Activated CD4-positive, alpha-beta T cell treated with anti-CD3 and anti-CD28 coated beads, Interleukin-10, Interleukin-2, amounts not matched to agents 100 ng/mL and 50 ng/mL, durations not matched to agents 16 hours and 8 hours (primary cell): ENCODE measurements at places on chromosomes 7 and 10.

- DNase-seq = peak; percentile 55
These were observed 13.8 kb downstream of the BTRC start for GRCh38 chr10:101367569-101368453.

DNA sequence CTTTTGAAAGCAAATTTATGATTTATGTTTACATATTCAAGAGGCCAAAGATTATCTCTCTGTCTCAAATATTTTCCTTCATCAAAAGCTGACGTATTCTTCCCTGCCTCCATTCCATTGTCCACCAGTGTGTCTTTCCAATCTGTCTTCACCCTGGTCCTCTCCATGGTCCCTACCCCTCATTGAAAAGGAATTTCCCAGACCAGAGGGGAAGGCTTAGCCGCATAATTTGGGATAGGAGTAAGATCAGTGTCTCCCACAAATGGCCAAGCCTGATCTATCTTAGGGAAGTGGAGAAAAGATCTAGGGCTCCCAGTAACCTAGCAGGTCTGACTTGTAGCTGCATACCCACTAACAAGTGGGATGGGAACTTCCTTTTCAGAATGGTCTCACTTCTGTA, 46.3 kb upstream of the ZNF800 start:
- DNase-seq = no peak

GRCh38 chr7:116165717-116166116, 44.6 kb upstream of the TES start:
- no peak for DNase-seq

DNA sequence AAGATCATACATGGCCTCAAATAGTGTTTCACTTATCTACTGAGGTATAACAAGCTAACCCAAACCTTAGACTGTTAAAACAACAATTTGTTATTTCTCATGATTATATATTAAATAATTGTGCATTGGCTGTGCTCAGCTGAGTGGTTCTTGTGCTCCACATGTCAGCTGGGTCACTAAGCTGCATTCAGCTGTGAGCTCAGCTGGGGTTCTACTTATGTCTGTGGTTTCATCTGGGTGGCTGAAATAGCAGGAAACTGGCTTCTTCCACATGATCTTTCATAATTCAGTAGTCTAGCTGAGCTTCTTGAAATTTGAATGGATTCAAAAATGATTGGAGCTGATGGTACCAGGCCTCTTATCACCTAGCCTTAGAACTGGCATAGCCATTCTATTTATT, 181.8 kb upstream of the CSTF2T start:
- no peak for DNase-seq

GRCh38 chr10:78893217-78893616, 175.5 kb upstream of the ZMIZ1 start:
- DNase-seq = no peak

GRCh38 chr7:98788966-98789365, 80.8 kb downstream of the TMEM130 start:
- DNase-seq = no peak

DNA sequence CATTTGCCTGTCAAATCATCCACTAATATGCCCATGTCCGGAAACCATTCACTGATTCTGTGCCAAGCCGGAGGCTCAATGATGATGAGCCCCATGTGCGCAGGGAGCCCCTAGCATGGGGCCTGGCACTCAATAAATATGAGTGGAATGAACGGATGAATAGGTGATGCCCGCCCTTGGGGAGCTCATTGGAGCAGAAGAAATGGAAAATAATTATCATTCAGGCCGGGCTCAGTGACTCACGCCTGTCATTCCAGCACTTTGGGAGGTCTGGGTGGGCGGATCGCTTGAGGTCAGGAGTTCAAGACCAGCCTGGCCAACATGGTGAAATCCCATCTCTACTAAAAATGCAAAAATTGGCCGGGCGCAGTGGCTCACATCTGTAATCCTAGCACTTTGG, 11.0 kb downstream of the RHBDD2 start:
- DNase-seq = no peak

GRCh38 chr10:89536013-89536354, 590 bp upstream of the SLC16A12 start:
- no peak for DNase-seq

DNA sequence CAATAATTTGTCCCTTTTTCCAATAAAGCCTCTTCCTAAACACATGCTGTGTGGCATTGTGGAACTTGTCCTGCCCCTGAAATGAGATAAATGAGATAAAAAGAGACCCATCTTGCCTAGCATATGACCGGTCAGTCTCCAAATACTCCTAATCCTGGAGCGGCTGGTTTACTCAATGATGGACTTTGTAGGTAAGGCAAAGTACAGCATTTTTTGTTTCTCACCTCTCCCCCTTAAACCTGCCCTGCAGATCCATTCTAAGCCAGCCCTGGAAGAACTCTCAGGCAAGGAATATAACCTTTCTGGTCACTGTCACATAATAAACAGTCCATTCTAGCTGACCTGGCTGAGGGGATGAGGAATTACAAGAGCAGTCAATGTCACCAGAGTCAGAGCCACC, 110.7 kb downstream of the C1GALT1 start:
- no peak for DNase-seq

DNA sequence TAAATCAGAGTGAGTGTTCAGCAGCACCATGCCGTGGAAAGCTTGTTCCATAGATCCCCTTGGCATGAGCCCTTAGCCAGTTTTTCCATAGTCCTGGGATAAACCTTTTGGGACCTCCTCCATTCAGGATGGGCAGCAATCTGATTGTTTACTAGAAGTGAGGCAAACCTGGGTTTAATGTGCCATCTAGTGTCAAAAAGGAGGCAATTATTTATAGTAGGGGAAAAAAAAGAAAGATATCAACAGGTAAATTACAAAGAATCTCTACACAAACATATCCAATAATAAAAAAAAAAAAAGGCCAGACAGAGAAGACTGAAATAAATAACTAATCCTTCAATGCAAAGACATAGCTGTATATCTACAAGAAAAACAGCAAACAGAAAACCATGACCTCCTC, 229.0 kb upstream of the STK17A start:
- DNase-seq = no peak

DNA sequence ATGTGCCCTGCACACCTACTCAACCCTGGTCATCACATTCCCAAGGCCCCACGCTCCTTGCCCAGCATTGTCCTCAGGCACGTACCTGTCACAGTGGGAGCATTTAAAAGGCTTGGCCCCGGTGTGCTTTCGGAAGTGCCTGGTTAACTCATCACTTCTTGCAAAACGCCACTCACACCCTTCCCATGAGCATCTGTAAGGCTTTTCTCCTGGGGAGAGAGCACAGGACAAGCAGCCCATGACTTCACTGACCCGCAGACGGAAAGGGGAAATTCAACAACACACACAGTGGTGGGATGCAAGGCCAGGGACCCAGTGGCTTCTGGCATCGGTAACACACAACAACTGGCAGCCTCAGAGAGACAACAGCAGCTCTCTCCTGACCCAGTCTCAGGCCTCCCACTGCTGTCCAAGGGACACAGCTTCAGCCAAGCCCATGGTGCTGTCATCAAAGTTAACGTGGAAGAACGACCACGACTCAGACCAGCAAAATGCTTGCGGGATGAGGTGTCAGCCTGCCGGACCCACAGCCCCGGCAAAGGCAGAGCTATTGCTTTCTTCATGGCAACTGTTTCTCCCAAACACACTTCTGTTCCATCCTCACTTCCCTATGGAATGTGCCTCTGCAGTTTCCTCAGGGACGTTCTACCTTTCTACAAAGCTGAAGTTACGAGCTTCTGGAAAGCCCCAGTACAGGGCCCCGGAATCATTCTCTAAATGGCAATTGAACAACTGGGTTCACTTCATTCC, 4.8 kb downstream of the KLF6 start:
- no peak for DNase-seq

DNA sequence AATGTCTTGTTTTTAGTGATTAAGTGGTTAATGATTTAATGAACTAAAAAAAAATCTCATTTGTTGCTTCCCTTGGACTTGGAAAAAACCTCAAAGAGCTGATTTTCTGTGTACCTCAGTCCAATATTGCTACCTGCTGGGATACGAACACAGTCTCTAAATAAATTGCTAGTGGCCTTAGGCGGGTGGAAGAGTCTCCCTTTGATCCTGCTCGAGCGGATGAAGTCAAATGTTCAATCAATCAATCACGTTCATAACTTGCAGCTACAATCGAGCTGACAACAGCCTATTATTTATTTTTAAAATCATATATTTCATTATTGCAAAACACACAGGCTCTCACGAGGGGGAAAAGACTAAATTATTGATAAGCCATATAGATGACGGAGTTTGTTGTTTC, 57.3 kb upstream of the HABP2 start:
- no peak for DNase-seq

DNA sequence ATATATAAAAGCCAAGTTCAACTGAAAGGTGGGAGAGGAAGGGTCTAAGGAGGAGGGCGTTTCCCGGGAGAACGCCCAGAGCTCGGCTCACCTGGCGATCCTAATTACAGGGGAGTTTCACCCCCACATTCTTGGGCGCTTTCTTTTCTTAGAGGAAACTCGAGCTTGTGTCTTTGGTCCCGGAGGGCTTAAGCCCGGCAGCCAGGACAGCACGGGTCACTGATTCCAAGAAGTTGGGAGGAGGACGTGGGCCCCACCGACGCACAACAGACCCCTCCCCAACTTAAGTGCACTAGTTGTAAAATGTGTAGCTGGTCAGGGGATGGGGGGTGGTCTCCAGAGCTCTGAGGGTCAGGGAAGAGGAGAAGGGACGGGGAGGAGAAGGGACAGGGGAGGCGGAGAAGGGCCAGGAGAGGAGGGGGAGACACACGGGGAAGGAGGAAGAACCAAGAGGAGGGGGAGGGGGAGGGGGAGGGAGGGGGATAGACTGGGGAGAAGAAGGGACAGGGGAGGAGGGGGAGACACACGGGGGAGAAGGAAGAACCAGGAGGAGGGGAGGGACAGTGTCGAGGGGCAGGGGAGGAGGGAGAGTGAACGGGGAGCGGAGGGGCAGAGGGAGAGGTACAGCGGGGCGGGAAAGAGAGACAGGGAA, 874 bp downstream of the BAIAP2L1 start:
- no peak for DNase-seq

DNA sequence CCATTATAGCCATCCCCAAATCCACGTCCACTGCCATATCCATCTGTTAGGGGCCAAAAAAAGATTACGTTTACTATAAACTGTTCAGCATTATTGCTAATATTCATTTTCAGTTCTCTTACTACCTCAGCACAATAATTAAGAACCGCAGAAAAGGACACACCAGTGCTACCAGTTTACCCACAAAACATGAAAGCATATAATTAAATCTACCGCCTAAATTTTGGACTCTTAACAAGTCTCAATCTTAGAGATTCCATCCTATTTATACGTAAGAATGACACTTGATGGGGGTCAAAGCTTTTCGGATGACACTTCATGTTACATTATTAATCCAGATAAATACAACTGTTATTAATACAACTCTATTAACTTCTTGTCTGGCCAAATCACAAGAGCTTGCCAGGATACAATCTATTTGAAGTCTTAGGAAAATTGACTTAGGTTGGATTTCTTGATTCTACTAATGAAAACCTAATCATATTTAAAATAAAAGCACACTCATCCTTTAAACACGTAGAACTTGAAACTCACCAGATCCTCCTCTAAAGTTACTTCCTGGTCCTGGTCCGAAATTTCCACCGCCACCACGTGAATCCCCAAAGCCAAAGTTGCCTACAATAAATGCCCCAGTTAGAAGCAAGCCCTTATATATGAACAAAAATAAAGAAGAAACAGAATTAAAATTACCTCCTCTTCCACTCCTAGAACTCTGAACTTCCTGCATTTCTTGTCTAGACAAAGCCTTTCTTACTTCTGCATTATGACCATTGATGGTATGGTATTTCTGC, 4.5 kb downstream of the HNRNPA2B1 start:
- no peak for DNase-seq

- DNase-seq = no peak
These were observed 62.8 kb downstream of the WDR37 start for GRCh38 chr10:1119027-1119426.

DNA sequence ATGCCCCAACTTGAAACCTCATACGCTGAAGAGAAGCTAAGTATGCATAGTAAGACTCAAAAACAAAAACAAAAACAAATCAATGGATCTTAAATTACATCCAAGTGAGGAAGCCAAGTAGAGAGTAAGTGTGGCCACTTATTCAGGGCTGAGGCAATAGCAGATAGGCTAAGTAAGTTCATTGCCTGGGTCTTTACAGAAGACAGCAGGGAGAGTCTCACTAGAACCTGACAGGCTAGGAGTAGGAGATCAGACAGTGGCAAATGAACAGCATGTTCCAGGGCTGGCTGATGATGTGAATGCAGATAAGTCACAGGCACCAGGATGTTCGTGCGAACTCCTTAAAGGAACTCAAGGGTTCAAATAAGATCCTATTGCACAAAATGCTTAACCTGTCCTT, 568.6 kb downstream of the KCNMA1 start:
- no peak for DNase-seq

GRCh38 chr10:110034596-110034995, 26.8 kb downstream of the ADD3 start:
- no peak for DNase-seq

- DNase-seq = no peak
These were observed 38.2 kb downstream of the MYL10 start for GRCh38 chr7:101590663-101591435.

DNA sequence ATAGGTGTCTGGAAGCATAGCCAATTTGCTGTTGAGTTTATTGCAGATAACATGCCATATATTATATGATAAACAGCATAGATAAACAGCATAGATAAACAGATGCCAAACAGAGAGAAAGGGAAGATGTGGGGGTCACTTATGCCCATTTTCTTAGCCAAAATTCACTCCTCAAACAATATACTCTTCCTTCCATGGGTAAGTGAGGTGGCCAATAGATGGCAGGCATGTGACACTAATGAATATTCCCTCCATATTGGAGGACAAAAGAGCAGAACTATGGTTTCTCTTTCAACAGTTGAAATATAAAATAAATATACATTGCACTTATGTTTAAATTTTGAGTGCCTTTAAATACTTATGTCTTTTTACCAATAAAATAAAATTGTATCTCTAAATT, 1212.8 kb downstream of the REEP3 start:
- peak; percentile 0 for DNase-seq

GRCh38 chr7:94064541-94065191, 60.5 kb upstream of the BET1 start:
- peak; percentile 29 for DNase-seq

GRCh38 chr10:77442699-77443189, 194.9 kb downstream of the KCNMA1 start:
- no peak for DNase-seq

GRCh38 chr7:107966711-107967110, 36.2 kb downstream of the LAMB1 start:
- no peak for DNase-seq

- no peak for DNase-seq
These were observed 51.8 kb downstream of the ARHGAP22 start for GRCh38 chr10:48552946-48553564.

DNA sequence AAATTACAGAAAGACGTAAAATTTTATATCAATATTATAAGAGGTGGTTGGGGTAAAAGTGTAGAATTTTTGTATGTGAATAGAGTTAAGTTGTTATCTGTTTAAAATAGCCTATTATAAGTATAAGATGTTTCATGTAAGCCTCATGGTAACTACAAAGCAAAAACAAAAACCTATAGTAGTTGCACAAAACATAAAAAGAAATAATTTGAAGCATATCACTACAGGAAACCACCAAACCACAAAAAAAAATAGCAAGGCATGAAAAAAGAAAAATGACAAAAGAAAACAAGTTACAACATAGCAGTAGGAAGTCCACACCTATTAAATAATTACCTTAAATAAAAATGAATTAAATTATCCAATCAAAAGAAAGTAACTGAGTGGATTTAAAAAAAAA, 12.4 kb upstream of the GSTK1 start:
- DNase-seq = no peak
